Stimulated activated CD4-positive, alpha-beta T cell treated with anti-CD3 and anti-CD28 coated beads, Interleukin-15, amount 100 ng/mL, for 1 hour (primary cell): ENCODE measurements at places on chromosomes 2 and 18.

- DNase-seq: no peak
Measured at GRCh38 chr2:239192456-239192855, 208.4 kb downstream of the HDAC4 start.

DNA sequence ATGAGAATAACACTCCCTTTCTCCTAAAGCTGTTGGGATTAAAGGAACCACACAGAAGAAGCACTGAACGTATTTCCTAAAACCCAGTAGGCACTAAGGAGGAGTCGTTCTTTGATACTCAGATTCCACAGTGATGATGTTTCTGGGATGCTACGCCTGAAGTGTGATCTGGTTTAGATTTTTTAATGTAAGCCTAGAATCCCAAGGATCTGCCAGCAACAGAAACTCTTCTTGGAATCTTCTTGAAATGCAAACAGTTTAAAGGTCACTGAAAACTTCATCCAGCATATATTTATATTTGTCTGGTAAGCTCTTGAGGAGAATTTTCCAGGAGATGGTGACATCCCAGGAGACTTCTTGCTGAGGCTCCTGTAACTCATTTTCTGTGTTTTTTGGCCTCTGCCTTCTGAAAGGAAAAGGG, 247.6 kb upstream of the TRIB2 start:
- no peak for DNase-seq

GRCh38 chr18:2164644-2165550, 406.4 kb downstream of the METTL4 start:
- DNase-seq: no peak

- no peak for DNase-seq
Measured at GRCh38 chr2:55099878-55100820, 49.9 kb upstream of the RTN4 start.

GRCh38 chr2:206457188-206457634, 13.9 kb downstream of the ADAM23 start:
- DNase-seq: no peak

DNA sequence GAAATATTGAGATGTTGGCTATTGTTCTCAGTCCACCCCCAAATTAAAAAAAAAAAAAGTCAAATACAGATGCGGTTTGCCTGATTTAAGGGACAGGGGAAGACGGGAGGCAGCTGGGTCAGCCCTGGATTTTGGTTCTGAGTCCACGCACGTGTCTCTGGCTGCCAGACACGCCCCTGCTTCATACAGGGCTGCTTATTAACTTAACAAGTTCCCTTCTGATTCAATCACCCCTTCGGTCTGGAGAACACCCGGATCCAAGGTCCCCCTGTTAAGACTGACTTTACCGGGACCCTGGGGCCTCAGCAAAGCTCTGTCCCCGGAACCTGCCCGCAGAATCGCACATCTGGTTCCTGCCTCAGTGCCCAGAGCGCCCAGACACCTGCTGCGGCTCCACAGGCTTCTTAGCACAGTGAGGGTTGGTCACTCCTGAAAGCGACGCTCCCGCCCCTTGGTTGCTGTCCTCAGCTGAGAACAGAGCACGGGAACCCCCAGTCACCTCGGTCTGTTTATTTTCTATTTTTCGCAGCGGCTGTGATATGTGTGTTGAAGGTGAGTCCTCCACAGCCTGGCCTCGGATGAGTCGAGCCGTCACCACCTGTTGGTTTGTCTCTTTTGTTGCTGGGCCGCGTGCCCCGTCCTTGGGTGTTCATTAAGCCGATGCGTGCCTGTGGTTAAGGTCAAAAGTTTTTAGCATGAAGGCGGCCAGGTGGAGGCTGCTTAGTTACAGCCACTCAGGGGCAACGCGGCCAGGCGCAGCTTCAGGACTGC, 57.2 kb downstream of the RTP5 start:
- no peak for DNase-seq

DNA sequence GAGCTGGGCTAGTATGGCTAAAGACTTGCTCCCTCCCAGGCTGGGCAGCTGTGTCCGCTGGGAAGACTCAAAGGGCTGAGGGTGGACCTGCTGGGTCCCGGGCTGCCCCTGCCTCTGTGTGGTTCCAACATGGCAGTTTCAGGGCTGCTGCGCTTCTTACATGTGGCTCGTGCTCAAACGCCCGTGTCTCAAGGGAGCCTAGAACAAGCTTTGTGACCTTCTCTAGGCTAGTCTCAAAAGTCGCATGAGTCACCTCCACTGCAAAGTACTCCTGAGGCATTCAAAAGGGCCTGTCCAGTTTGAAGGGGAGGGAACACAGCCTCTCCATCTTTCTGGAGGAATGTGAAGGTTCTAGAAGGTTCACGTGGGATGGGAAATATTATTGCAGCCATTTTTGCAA, 44.7 kb upstream of the RAB31 start:
- DNase-seq: no peak

- DNase-seq: no peak
Measured at GRCh38 chr2:26542194-26542455, 64.2 kb upstream of the OTOF start.

GRCh38 chr2:38797250-38797676, 19.3 kb downstream of the GEMIN6 start:
- DNase-seq: no peak

DNA sequence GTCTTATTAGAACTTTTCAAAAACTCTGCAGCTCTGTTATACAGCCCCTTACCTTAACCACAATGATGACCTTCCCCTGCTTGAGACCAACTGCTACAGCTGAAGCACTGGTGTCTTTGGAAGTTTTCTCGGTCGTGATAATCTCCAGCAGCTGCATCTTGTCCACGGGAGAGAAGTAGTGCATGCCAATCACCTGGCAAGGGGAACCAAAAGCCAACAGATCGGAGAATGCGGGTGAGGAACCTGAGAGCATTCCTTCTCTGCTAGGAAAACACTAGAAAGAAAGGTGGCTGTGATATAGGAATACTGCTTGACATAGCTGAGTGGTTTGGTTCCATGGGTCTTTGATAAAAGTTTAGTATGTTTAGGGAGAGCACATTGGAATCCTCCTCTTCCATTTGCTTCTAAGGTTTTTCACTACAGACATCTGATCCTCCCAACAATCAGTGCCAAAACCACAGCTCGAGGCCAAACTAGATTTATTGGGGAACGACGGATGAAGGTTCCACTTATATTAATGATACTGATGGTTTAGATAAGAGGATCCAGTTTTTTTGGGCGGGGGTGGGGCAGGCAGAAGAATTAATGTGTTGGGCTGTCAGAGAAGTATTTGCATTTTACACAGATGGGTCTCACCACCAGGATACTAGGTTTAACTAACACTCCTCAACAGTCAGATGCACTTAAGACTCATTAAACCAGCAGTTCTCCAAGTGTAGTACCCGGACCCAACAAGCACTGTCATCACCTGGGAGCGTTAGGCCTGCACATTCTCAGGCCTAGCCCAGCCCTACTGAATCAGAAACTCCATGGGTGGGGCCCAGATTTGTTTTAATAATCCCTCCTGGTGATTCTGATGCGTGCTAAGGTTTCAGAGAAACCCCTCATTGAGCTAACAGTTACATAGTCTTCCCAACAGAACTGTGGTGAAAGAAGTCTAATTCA, 22.4 kb downstream of the GAREM2 start:
- no peak for DNase-seq

- DNase-seq: peak; percentile 5
Measured at GRCh38 chr2:108583903-108584520, 49.7 kb downstream of the LIMS1 start.

GRCh38 chr2:24026233-24026632, 16.3 kb downstream of the MFSD2B start:
- DNase-seq: no peak

GRCh38 chr2:55961318-55961911, 37.8 kb upstream of the EFEMP1 start:
- DNase-seq: no peak

DNA sequence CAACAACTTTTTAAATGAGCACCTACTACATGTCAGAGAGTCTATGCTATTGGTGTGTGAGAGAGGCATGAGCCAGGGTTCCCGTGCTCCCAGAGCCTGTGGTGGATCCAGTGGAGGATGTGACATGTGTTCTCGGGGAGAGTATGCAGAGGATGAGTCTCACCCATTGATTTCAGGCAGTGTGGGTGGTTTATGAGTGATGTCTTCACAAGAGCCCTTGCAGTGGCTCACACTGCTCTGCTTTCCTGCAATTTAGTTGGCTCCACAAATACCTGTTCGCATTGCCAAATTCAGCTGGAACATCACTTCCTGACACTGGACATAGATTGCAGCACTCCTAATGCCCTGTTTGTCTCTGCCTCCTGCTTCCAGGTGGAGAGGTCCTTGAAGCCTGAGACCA, 243.6 kb upstream of the CXCR4 start:
- DNase-seq: no peak

- no peak for DNase-seq
Measured at GRCh38 chr2:118847762-118848172, 319 bp upstream of the EN1 start.

DNA sequence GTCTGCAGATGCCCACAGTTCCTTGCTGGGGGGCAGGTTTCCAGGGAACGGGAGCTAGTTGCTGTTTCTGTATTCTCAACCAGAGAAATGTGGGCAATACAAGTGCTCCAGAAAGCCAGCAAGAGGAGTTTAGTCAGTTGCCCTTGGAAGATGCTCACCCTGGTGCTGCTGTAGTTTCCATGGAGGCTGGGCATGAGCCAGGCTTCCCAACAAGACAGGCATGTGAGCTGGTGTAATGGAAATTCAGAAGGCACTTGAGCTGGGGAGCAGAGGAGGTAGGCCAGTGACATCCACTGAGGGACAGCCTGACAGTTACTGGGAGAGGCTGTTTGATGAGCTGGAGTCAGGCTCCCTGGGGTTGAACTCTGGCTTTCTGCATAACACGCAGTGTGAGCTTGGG, 7.7 kb downstream of the HK2 start:
- no peak for DNase-seq

DNA sequence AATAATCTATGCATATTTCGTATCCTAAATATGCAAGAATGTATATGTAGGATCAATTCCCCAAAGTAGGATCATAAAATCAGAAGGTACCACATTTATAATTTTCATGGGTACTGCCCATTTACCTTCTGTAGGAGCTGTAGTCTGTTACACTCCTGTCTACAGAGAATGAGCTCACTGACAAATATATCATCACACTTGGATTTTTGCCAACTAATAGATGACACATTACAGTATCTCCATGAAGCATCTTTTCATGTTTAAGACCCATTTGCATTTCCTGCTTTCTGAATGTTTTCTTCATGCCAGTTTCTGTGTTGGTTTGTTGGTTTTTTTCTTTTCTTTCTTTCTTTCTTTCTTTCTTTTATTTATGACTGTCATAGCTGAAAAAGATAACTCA, 70.9 kb upstream of the EML6 start:
- no peak for DNase-seq

DNA sequence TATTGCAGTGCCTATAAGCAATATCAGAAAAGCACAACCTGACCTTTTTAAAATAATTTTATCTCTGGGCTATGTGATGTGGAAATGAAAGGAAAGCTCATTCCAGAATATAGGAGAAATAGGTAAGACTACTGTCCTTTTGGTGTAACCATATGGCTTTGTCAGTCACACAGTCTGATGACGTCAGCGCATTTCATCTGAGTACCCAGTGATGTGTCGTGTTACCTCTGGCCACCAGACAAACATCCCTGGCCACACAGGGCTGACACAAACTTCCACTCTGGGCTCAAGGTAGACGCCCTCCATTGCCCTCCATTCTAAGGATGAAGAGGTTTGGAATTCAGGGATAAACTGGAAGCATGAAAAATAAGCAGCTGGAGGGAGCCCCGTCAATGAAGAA, 506.7 kb downstream of the CMPK2 start:
- no peak for DNase-seq

GRCh38 chr18:49168281-49168985, 217.7 kb upstream of the SMAD7 start:
- DNase-seq: no peak

- DNase-seq: no peak
Measured at GRCh38 chr2:196170606-196171247, 651 bp downstream of the STK17B start.

- no peak for DNase-seq
Measured at GRCh38 chr2:62704654-62705006, 883 bp upstream of the EHBP1 start.

DNA sequence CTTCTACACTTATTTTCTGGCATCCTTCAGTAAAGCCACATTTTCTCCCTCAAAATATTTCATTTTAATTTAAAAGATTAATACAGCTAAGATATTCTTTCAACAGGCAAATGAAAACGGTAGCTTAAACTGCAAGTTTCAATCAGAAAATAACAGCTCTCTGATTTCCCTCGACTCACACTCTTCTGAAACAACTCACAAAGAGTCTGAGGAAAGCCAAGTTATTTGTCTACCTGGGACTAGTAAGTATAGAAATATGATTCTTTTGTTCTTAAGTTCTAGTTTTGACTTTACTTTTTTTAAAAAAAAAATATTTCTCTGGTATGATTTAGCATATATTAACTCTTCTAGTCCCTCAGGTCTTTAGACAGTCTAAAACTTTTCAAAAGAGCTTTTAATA, 27.2 kb downstream of the CEP192 start:
- DNase-seq: no peak

DNA sequence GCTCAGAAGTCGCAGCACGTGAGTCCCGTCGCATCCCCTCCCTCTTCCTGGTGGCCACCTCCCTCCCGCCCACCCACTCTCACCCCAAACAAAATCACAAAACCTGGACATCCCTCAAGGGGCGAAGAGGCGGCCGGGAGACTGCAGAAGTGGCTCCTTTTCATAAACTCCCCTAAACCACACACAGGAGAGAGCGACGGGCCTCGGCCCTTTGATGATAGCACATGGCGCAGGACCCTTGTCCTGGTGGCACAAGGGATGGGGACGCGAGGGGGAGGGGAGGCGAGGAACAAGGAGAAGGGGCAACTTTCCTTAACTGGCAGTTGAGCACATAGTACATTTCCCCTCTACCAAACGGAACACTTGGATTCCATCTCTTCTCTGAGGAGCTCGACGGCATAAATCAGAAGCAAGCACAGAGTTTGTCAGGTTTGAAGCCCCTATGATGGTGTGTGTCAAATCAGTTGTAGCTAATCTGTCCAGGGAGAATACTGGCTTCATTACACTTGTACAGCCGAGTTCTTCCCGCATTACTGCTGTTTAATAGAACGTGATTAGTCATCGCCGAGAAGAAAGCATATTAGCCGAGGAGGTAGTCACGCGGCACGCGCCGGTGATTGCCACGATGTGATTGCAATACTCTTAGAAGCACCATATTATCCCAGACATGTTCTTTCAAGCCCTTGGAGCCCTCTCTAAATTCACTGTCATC, 43.8 kb downstream of the GBX2 start:
- no peak for DNase-seq

- no peak for DNase-seq
Measured at GRCh38 chr18:46264255-46264654, 160.1 kb downstream of the HAUS1 start.

- peak; percentile 38 for DNase-seq
Measured at GRCh38 chr18:21110713-21111345, 784 bp downstream of the ROCK1 start.

- DNase-seq: no peak
Measured at GRCh38 chr2:45769056-45769455, 117.6 kb downstream of the PRKCE start.
